Panc1 (cell line): ENCODE measurements at places on chromosomes 4 and X. TPM values are rescaled to one million over a fixed set of nuclear protein-coding genes. Genes with fewer than 3 reads are reported as not detected.

GRCh38 chr4:74794382-74795010, at the start of gene BTC:
Gene BTC (minus strand): TSS chr4:74794523. CDS start chr4:74794325, 198 bp downstream.
- DNase-seq = peak; percentile 18

DNA sequence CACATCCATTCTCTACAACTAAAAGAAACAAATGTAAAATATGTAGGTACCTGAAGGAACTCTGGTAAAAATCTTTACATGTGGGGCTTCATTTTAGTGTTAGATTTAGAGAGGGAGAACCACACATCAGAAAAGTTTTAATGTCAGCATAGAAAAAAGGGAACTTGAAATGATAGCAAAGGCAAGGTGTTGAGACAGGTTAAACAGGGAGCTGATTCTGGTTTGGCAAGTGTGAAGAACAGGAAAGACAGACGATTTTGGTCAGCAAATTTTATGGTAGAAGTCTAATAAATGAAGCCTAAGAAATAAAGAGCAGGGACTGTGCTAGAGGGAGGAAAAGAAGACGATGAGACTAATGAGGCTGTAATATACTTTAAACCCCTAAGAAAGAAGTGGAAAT, 67.6 kb upstream of the COX18 start:
- DNase-seq = no peak

GRCh38 chr4:147843162-147843561, 111.3 kb downstream of the ARHGAP10 start:
- DNase-seq = no peak

- DNase-seq = no peak
These were observed at the start of gene AKAP14 for GRCh38 chrX:119895843-119896326. Gene AKAP14 (plus strand): TSS chrX:119895893. CDS start chrX:119903224, 7,331 bp downstream.

DNA sequence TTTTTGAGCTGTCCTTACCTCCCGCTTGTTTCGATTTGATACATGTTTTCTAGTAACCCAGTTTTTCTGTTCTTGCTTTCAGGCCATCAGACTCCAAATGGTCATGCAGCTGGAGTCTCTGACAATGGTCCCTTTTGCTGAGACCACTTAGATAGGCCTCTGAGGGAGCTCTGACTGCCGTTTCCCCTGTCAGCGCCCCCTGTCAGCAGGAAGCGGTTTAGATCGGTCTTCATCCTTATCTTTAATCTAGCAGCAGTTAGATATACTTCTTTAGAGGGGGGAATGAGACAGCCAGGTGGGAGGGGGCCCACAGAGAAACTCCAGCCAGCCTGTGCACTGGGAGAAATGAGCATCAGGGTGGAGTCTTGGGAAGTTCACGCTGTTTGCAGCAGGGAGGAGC, 457.9 kb downstream of the GPAT3 start:
- DNase-seq = no peak

DNA sequence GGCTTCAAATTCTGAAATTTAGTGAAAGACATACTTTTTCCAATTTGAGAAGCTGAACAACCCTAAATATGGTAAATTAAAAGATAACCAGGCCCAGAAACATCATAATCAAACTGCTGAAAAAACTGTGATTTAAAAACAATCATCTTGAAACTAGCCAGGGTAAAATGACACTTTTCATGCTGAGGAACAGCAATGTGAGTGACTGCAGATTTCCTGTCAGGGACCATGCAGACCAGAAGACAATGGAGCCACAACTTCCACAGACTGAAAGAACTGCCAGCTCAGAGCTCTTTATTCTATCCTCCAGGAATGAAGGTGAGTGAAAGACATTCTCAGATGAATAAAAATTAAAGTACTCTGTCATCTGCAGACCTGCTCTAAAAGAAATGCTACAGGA, 73.3 kb downstream of the NAT8L start:
- DNase-seq = no peak

GRCh38 chr4:38464328-38464727, 199.7 kb upstream of the KLF3 start:
- no peak for DNase-seq

Gene ZNF280C
- 12.9 TPM for total RNA-seq

Gene OPN1MW
- not detected for total RNA-seq

Gene CHRDL1
- 0.08 TPM for total RNA-seq

Gene TCEAL6
- not detected for total RNA-seq

Gene EXOC1L
- not detected for total RNA-seq

Gene TLR10
- 0.05 TPM for total RNA-seq
